ENCODE measurements at places on chromosomes 16 and 17.

DNA sequence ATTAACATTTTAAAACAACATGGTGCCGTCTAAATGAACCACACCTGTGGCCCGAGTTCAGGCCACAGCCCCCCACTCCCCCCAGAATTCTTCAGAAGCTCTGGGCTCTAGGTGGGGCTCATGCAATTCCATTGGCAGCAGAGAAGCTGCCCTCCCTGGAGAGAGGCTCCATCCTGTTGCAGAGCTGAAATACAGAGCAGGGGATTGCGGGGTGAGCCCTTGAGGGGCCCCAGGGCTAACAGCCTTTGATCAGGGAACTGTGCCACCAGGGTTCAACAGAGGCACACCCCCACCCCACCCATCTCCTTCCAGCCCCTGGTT lies 69.3 kb downstream of the ABR start:
- DNase-seq, result no peak

- DNase-seq, result no peak
Observed at GRCh38 chr17:7263801-7264078, 1.5 kb upstream of the CLDN7 start.

DNA sequence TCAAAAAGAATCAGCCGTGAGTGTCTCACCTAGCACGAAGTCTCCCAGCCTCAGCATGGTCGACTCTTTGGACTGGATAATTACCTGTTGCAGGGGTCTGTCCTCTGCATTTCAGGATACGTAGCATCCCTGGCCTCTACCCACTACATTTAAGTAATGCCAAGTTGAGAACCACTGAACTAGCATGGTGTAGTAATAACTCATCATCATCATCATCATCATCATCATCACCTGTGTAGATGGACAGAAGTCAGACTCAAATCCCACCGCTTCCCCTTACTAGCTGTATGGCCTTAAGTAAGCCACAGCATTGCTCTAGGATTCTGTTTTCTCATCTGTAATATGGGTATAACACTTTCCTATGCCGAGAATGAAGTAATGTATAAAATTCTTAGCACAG lies 373.1 kb upstream of the XYLT1 start:
- no peak for DNase-seq

DNA sequence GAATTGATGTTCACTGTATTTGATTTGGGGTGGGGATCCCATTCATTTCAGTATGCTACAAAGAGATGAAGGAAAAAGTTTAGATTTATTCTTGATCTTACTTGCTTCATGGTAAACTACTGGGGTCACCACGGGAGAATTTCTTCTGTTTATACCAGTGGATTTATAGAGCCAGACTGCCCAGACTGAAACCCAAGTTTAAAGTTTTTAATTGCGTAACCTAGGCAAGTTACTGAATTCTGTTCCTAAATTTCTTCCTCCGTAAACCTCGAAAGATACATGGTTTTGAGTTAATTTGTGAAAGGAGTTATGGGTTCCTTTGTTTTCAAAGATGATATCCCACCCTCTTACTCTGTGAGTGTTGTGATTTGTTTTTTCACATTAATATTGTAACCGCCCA lies 26.4 kb downstream of the PIGL start:
- DNase-seq, result no peak

- DNase-seq, result no peak
Observed at GRCh38 chr17:15382914-15383313, 41.5 kb upstream of the TEKT3 start.

DNA sequence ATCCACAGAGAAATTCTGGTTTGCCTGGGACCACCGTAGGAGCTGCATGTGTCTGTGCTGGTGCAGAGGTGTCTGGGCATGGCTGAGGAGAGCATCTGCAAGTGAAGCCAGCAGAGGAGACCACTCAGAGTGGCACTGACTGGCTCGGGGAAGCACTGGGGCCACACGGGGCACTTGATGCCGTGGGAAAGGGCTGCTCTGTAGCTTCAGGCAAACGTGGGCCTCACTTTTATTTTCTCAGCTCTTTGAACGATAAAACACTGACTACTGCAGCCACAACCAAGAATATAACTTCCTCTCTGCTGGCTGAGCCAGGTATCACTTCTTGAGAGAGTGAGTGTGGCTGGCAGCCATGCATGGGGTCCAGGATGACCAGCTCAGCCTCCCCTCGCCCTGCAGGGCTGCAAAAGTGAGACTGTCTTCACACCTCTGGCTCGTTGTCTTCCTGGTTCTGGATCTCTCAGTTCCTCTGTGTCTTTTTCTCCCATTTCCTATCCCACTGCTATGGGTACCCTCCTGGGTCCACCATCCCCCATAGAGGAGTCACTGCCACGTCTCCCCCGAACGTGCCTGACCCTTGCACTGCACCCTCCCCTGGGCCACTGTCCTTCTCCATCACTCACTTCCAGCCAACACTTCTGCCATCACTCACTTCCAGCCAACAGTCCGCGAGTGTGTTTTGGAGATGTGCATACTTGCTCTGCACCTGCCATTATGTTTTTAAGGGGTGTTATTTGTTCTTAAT lies 201.4 kb upstream of the CHMP6 start:
- DNase-seq, result no peak

GRCh38 chr17:28253663-28254062 lies 65.3 kb upstream of the TMEM97 start:
- no peak for DNase-seq

DNA sequence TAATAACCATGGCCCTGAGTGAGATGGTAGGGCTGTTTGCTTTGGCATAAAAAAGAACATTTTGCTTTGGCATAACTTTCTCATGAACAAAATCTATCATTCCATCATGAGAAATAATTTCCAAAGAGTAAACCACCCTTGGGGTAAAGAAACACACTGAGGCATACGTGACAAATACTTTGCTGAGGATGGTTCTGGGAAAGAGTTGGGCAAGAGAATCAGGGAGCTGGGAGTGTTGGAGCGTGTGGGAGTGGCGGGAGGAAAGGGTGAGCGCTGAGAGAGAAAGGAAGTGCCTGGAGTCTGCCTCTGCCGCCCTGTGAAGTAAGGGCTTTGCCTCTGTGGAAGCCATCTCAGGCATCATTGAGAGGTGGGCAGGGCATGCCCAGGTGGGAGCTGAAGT lies 60.2 kb upstream of the ARHGAP44 start:
- DNase-seq, result no peak

DNA sequence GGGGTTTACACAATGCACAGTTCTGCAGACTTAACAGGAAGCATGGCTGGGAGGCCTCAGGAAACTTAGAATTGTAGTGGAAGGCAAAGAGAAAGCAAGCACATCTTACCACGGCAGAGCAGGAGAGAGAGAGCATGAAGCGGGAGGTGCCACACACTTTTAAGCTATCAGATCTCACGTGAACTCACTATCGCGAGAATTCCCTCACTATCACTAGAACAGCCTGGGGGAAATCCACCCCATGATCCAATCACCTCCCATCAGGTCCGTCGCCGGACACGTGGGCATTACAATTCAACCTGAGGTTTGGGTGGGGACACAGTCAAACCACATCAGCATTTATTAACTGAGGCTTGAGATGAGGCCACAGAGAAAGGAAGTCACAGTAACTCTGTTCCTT lies 326.7 kb downstream of the C16orf95 start:
- no peak for DNase-seq

DNA sequence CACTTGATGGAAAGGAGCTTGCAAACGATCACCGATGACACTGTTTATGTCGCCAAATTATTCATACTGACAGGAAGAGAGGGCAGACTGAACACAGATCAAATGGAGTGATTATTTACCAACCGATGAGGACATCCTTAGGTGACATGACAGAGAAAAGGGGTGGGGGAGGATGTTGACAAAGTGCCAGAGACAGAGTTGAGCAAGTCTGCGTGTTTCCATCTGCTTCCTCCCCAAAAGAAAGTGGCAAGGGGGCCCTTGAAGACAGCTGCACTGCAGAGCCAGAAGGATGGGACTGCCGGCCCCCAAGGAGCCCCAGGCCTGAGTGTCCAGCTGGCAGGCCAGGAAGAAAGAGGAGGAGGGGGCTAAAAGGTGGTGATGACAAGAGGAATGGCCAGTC lies 191.0 kb upstream of the RPL38 start:
- DNase-seq, result no peak

- DNase-seq, result no peak
Observed at GRCh38 chr16:86926181-86927094, 348.1 kb downstream of the FOXL1 start.

DNA sequence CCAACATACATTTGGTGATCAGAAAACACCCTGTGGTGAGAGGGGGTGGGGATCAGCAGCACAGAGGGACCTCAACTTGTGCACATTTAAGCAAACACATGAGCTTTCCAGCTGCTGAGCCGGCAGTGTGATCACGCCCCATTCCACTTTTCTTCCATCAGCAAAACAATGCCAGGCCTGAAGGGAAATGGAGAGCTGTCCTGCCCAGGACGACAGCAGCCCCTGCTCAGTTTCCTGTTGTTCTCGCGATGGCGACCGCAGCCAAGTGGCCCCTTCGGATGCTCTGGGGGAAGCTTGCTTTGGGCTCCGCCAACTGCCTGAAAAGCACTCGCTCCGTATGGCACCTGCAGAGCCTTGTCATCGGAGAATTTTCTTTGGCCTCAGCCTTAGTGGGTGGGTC lies 272.3 kb downstream of the FOXL1 start:
- no peak for DNase-seq

DNA sequence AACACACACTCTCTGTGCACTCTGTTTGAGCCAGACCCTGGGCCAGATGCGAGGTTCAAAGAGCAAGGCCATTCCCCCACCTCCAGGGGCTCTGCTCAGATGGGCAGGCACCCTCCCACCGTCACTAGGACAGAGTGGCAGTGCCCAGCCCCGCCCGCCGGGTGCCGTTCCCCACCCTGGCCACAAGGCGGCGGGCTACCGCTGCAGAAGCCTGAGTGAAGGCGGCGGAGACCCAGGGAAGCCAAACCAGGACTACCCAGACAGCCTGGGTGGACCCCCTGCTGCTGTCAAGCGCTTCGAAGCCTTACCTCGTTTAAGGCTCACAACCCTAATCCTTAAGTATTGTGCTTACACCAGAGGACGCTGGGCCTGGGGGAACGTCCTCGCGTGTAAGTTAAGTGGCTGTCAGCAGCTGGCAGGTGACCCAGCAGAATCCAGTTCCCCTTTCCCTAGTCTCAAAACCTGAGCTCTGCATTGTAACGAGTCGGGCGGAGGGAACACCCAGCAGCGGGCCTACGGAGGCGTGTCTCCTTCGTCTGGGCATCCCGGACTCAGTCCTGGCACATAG lies 4.5 kb downstream of the ARHGAP27 start:
- peak; percentile 73 for DNase-seq

DNA sequence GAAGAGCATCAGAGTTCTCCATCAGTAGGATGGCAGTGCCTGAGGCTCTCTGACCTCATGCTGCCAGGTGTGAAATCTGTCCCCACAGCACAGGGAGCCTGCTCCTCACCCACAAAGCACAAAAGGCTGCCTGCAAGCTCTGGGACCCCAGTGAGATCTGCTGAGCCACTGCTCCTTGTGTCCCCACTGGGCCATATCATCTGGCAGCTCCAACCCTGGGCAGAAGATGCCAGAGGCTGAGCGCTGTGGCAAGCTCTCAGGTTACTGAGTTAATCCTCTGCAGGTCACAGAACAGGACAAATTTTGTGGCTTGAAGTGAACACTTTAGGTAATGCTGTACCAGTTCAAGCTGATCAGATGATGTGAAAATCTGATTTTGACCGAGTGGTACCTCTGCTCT lies 26.7 kb upstream of the ERN1 start:
- DNase-seq, result no peak

GRCh38 chr16:88856122-88856827 lies 472 bp downstream of the GALNS start:
- DNase-seq, result peak; percentile 35
